ENCODE measurements at places on chromosomes 5 and 9.

DNA sequence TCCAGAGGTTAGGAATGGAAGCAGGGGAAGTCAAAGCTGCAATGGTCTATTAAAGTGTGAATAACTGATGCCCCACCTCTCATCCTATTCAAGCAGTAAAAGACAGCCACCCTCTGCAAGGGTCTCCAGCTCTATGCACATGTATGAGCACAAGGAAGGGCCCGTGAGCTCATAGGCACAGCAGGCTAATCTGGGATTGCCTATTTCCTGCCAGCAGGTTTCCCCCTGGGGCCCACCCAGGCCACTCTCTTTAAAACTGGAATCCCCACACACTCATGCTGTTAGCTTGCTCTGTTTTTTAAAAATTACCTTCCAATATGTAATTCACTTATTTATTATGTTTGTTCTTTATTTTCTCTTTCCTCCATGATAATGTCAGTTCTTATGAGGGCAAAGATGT is 48.7 kb upstream of the ZNF366 start:
- no peak for DNase-seq

DNA sequence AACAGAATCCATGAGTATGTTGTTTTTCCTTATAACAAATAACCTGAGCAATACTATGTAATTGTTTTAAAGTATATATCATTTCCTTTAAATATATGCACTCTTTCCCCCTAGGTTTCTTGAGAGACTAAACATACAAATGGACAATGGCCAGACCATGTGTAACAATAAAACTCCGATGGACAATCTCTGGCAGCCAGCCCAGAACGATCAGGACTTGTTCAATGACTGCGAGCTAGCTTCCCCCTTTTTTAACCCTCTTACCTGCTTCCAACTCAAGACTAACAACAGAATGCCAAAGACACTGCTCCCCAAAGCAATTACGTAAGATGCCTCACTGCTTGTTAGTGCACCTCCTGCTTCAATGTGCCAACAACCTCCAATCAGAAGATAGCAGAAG is 94.9 kb downstream of the HTR4 start:
- DNase-seq, result no peak

- DNase-seq, result no peak
Measured at GRCh38 chr5:18807256-18808149, 1173.2 kb downstream of the TAF11L14 start.

- no peak for DNase-seq
Measured at GRCh38 chr9:71629578-71630215, 138.6 kb downstream of the CEMIP2 start.

DNA sequence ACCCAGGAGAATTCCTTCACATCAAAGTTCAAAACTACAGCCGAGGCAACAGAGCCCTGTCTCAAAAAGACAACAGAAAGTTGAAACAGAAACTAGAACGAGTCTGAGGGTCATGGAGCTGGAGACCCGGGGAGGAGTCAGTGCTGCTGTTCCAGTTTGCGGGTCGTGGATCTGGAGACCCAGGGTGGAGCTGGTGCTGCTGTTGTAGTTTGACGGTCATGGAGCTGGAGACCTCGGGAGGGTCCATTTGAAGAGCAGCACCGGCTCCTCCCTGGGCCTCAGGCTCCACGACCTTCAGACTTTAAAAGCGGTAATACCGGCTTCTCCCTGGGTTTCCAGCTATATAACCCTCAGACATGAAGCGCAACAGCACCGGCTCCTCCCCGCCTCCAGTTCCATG is 13.0 kb upstream of the LCN15 start:
- no peak for DNase-seq

Measured in NCI-H187 treated with DMSO at 0.1 percent for 48 hours (cell line).